NCI-H187 treated with DMSO at 0.1 percent for 48 hours (cell line): ENCODE measurements at places on chromosomes 5 and 9.

- DNase-seq: no peak
Measured at GRCh38 chr5:59421986-59422941, 471.3 kb downstream of the PDE4D start.

- DNase-seq: no peak
Measured at GRCh38 chr9:8457816-8458215, 658.2 kb upstream of the DMAC1 start.

DNA sequence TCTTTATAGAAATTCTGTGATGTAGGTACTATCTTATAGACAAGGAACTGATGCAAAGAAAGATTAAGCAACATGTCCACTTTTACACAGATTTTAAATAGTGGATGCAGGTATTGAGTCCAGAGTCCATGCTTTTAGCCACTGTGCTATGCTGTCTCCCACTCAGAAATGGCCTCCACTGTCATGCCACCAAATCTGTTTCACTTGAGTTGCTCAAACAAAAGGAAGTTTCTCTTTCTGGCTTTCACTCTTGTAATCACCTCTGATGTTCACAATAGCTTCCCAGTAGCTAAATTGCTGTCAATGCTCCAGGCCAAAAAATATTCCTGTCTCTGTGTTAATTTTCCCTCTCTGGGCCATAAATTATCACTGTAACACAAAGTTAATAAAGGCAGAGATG lies 77.0 kb upstream of the RASA1 start:
- DNase-seq: no peak

GRCh38 chr5:67206929-67207328 lies 10.3 kb upstream of the CD180 start:
- DNase-seq: no peak

- no peak for DNase-seq
Measured at GRCh38 chr9:2017331-2018161, 2.4 kb downstream of the SMARCA2 start.

- DNase-seq: no peak
Measured at GRCh38 chr9:124480621-124480981, 26.6 kb downstream of the NR5A1 start.

DNA sequence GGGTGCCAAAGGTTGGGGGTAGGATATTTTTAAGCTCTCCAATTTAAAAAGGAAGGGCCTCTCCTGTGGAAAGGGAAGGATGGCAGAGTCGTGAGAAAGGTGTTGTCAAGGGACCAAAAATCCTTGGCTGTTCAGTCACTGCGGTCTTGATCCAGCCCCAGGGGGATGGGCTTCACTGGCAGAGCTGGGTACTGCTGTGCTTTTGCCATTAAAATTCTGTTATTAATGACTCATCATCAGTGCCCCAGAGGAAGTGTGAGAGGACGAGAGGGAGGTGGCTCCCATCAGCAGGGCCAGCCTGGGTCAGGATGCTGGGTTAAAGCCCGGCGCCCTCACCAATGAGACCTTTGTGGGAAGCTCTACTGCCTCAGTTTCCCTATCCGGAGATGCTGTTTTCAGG lies 16.7 kb downstream of the PCDH12 start:
- no peak for DNase-seq

- no peak for DNase-seq
Measured at GRCh38 chr5:16539169-16539666, 73.6 kb upstream of the ZNF622 start.

DNA sequence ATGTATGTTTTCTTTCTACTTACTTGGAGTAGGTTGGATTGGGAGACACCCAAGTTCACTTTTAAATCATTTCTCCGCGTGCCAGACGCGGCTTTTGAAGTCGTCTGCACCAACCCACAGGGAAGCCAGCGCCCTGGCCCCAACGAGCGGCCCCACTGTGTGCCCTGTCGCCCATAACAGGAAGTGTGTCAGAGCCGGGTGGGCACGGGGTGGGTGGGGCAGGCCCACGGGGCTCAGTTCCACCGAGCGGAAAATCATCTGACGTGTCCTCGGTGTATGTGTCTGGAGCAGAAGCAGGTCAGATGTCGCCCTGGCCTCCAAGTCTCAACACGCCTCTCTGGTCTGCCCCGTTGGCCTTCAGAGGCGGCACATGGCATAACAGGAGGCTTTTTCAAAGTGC lies 22.7 kb upstream of the SMIM23 start:
- DNase-seq: no peak

DNA sequence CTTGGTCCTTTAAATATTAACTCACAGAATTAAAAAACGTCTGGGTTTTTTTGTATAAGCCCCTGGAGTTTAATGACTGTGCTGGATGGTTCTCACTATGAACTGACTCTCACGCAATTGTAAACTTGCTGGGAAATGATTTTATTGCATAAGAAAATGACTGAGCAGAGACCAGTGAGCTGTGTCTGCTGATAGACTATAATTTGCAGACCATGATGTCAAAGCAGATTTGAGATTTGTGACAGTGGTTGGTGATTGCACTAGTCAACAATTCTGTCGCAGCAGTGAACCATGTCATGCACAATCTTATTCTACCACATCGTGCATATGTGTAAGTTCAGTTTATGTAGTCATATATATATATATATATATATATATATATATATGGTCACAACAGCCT lies 85.7 kb upstream of the C9orf72 start:
- no peak for DNase-seq

DNA sequence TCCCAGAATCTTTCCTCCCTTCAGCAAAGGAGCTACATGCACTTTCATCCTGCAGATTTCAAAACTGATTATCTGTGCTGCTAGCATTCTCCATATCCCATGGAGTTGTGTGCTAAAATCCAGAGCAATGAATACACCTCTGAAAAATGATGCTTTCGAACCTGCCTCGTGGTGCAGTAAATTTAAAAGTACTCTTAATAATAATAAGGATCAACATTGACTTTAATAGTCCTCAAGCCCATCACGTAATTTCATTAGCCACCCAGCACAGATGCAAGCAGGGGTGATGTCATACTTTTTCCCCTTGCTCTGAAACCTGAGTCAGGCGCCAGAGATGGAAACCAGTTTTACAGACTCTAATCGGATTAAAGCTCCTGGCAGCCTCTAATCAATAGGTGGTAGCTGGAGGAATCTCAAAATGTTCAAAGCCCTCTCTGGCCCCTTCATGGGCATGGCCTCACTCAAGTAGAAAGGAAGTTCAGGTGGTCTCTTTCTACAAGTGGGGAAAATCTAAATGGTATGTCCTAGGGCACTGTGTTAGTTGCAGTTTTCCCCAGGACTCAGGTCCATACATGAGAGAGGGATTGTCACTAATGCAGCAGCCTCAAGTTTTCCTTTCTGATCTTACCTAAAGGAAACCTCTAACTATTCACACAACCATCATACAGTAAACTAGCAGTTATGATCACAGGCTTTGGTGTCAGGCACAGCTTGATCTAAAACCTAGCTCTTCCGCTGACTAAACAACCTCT lies 221.6 kb upstream of the SLC30A5 start:
- DNase-seq: no peak

GRCh38 chr9:126989847-126990842 lies 75.6 kb downstream of the RALGPS1 start:
- DNase-seq: no peak

DNA sequence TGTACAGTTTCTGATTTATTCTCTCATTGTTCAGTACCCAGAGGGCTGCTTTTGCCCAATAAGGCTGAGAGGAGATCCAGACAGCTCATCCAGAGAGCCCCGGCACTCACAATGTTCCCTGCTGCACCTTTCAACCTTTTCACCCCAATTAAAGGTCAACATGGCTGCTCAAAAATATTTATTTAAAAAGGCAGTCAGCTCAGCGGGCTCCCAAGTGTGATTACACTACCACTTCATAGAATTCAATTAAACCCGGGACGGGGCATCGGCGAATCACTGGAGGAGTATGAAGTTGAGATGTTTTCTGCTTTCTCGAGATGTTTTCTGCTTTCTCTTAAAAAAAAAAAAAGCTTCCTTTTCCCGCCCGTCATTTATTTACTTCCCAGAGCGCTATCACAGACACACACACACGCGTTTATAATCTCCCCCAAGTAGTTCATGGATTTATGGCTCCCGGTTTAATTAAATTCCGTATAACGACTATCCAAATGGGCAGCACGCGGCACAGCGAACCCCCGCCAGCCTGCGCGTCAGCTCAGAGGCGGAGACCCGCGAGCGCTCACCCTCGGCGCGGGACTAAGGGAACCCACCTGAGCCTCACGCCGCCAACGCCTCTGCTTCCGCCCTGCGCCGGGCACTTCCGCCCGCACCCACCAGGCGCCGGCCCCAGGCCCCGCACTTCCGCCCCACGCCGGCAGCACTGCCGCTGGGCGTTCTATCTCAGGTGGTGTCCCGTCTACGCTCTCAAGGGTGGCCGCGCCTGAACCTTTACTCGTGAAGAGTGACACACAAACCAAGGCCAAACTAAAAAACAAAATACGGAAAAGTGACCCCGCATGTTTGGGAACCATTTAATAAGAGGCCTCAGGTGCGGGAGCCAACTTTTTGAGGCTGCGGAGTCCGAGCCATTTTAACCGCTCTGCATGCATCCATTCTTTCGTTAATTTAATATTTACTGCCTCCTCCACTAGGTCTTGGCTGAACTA lies at the start of gene C5orf63:
Gene C5orf63 (minus strand): TSS at position 642 of the 986 bp plus-strand sequence. CDS start 14,507 bp downstream, outside the sequence.
- no peak for DNase-seq

DNA sequence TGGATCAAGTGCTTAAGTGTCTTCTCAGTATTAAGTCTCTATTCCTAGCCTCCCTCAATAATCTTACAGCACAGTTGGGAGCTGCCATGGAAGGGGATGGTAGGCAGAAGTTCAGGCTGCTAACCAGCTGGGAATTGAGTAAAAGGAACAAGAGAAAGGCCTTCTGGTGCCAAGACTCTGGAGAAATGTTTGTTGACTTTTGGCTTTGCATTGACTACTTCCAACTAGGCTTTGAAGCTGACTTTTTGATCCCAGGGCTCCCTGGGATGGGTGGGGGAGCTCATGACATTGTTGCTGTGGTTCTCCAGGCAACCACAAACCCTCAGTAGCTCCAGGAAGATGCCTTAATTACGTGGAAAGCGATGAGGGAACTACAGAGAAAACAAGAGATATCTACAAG lies 85.2 kb upstream of the HTR4 start:
- DNase-seq: no peak

DNA sequence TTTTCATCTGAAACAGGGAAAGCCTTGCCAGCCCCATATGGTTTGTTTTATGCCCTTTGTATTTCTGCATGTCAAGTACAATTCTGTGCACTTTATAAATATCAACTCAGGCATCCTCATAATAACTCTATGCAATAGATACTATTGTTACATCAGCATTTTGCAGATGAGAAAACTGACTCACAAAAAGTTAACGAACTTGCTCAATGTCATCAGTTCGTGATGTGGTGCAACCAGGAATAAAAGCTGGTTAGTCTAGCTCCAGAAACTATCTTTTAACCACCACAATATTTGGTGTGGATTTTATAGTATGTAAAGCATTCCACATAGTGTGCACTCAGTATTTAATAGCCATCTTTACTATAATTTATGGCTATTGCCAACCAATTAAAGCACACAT lies 134.9 kb downstream of the MRPS30 start:
- no peak for DNase-seq

DNA sequence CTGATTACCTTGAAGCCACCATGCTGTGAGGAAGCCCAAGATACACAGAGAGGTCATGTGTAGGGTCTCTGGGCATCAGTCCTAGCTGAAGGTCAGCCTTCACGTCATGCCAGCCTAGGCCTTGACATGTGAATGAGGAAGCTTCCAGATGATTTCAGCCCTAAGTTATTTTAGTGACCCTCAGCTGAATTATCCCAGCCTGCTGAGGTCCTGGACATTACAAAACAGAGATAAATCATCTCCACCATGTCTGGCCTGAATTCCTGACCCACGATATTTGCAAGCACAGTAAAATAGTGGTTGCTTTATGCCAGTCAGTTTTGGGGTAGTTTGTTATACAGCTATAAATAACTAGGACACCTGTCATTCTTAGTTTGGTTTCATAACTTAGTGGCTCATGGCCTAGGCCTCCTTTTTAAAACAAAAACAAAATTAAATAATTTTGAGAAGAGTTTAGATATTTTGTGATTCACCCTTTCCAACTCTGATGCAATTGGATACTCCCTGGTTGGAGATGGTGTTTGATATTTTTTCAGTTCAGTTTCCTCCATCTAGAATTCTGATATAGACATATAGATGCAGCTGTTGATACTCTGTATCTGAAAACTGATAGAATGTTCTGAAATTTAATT lies 571.3 kb upstream of the CLINT1 start:
- DNase-seq: no peak

DNA sequence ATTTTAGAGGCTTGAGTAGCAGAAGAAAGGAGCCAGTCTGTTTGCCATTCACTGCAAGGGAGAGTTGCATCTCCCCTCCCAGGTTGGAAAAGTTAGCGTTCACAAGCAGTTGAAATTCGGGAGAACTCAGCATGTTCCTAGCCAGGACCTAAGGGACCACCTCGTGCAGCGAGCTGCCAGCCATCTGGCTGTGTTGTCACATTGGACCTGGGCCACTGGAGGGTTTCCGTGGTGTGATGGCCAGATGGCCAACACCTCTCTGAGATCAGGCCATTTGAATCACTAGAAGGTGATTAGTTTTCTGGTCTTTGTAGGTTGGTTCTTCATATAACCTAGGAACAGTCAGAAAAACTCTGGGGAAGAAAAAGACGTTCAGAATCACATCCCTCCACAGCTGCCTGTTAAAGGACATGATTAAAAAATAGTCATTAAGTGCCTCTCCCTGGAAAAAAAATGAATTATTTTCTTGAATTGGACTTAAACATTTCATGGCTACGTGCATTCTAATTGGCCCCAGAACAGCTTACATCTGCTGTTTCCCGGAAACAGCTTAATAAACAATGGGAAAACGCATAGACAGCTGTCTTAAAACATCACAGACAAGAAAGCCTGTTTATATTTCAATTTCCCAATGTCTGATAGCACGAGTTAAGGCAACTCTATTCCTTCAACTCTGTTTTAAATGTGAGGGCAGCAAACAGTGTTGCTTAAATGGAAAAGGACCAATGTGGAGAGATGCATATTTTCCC lies 303.9 kb downstream of the TENT4A start:
- no peak for DNase-seq
